ENCODE measurements at places on chromosomes 3 and 15.

- no peak for DNase-seq
Observed at GRCh38 chr15:64284042-64284441, 71.9 kb downstream of the CSNK1G1 start.

GRCh38 chr15:59703979-59704796 lies 15.1 kb upstream of the BNIP2 start:
- DNase-seq = no peak

GRCh38 chr3:115292131-115292530 lies 145.0 kb upstream of the ZBTB20 start:
- no peak for DNase-seq

DNA sequence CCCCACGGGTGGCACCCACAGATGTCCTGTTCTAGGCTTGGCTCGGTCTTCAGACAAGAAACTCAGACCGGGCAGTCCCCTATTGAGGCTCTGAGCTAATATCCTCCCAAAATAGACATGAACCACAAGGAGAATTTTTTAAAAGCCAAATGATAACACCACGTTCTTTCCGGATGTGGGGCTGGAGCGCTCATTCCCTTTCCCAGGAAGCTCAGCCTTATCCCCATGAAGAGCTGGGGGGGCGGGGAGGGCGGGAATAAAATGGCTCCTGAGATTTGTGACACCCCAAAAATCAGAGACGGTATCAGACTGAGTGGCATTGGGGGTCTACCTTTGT lies 1.1 kb downstream of the SLC6A1 start:
- DNase-seq = no peak

DNA sequence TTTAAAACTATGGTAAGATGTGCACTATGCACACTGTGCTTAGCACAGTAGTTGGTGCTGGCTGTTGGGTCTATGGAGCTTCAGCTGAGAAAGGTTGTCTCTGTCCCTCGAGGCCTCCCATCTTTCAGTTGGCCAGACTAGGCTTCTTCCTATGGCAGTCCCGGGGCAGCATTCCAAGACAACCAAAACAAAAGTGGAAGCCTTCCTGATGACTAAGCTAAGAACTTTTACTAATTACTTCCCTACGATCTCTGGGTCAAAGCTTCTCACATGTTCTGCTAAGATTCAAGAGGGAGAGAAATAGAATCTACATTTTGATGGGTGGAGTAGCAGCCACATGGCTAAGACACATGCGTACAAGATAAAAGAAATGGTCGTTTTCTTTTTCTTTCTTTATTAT lies 342.8 kb downstream of the TUSC7 start:
- no peak for DNase-seq

DNA sequence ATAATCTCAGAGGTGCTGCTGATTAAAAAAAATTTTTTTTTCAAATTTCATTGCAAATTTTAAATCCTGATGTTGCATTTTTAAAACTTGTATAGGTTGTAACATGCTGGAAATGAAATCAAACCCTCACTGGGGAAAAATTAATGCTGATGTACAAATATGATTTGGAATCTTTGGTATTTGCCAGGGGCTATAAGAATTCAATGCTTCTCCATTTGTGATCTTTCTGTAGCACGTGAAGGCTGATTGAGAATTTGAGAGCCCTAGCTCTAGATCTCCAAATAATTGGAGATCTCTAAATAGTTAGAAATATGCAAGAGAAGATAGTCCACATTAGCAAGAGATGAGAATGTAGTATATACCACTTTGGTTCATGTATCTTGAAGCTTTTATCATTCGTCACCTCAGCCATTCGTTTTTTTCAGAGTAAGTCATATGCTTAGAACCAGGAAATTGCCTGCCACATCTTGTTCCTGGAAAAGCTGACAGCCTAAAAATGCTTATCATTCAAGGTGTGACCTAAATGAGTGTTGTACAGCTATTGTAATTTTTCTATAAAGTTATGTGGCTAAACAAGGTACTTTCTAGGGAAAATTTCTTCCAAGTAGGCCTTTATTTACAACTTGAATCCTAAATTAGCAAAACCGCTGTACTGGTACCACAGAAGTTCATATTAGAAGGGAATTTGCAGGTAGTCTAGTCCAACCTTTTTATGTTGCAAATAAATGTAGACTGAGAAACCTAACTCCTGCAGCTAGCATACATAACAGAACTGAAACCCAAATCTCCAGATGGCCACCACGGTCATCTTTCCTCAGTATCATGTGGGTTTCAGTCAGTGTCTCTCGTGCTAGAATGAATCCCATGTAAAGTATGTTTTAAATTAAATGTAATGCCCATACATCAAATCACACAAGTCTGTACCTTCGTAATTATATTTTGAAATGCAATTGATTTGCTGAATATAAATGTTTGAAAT lies 48.5 kb downstream of the FNDC3B start:
- DNase-seq = no peak

DNA sequence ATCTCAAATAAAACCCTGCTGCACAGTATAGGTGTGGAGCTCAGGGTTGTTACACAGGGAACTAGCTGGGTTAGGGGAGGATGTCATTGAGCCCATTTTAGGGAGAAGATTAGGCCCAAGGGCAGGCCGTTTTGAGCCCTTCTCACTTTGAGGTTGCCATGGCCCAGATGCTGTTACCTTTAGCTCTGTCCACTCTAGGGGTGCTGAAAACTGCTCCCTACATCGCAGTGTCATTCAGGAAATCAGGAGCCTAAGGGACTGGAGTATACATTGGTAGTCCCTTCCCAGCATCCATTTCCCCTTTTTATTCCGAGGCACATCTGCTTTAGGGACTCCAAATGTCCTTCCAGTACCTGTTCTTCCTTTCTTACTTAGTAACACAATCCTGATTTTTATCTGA lies 79.0 kb upstream of the SELENOK start:
- DNase-seq = no peak
